ENCODE measurements at places on chromosomes 5 and 9.

DNA sequence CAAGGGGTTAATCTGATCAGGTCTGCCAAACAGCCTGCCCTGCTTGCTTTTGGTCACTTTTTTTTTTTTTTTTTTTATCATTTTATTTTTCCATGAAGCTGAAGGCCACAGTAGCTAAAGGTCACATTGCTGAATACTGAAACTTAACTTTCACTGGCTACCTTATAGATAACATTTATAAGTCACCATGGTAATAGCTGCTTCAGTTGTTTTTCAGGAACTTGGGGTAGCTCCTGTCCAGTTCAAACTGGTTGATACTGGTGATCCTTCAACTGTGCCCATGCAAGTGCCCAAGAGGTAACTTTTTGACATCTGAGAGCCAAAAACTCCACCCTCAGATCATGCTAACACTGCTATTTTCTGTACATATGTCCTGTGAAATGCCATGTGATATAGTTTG, 68.3 kb upstream of the RGS7BP start:
- no peak for DNase-seq

DNA sequence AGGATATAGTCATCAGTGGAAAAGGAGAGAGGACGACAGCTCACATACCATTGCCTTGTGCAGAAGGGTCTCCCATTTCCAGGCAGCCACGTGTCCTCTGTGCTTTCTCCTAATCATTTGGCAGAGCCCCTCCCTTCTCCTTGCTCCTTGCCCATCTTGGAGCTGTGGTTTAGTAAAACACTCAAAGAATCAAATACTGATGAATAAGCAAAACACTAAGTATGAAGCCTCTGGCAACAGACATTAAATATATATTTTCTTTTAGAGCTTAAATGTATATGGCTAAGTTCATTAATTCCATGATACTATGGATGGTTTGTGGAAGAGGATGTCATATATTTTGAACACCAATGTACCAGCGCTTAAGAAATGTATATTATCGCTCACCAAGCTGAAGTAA, 278.5 kb downstream of the SAXO1 start:
- no peak for DNase-seq

DNA sequence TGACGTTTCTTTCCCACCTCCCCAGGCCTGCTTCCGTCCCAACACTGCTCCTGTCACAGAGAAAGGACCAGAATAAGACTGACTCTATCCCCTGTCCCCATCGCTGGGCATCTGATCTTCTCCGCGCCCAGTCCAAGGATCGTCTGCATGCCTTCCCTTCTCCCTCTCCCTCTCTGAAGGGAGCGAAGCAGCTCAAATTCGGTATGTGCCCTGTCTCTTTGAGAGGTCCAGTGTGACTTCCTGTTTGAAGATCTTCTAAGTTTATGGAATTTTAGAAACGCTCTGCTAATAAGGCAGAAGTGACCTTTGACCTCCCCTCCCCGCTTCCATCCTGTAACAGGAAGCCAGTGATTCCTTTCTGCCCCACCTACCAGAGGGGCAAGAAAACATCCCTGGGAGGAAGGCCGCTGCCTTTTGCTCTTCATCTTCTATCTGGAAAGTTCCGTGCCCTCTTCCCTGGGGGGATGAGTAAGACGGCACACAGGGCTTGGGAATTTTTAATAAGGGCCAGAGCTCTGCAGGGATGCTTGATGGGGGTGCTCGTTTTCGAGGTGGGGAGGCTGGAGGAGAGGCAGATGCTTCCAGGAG, 40.7 kb upstream of the RNU6ATAC start:
- no peak for DNase-seq

DNA sequence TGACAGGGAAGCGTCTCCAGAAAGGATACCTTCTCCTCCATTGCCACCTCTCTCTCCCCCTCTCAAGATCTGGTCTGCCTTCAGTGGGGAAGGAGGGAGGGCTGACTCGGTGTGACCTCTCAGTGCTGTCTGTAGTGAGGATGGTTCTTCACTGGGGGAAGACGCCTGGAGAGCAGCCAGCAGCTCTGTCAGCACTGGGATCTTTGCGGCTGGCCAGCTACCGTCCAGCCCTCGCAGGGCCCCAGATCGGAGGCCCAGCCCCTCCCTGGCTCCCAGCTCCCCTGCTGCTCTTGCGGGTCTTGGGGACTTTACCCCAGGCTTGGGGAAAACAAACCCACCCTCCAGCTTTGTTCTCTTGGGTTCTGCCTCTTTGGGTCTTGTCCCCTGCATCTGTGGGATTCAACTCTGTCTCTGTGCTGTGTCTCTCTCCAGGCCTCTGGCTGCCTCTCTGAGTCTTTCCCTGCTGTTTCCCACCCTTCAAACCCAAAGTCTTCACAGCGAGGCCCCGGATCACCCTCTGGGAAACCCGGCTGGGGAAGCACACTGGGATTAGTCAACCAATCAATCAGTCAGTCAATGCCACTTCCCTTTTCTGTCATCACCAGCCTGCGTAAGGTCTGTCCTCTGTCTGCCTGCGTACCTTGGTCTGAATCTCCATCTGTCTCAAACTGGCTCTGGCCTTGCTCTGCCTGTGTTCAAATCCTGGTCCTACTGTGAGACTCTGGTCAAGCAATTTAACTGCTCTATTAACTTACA, 23.0 kb downstream of the FGF18 start:
- DNase-seq, result no peak

DNA sequence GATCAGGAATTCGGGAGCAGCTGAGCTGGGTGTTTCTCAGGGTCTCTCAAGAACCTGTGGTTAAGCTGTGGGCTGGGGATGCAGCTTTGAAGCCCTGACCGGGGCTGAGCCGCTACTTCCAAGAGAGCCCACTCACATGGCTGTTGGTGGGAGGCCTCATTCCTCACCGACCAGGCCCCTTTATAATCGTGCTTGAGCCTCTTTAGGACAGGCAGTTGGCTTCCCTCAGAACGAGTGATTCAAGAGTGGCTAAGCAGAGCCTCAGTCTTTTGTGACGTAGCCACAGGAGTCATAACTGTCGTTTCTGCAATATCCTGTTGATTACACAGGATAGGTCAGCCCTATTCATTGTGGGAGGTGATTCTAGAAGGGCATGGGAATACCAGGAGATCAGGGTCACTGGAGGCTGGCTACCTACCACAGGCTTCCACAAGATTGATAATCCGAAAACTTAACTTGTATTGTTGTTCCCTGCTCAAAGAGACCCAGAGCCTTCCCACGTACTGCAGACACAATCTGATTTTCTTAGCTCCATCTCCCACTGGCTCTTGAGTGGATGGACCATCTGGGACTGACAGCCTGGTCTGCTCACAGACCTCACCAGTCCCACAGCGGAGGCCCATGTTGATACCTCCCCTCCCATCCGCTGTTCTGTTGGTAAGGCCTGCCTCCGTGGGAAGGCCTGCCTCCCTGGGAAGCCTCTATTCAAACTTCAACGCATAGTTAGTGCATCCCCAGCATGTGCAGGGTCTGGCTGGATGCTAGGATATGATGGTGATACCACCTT, 3.0 kb upstream of the ERGIC1 start:
- no peak for DNase-seq

GRCh38 chr9:117084221-117084620, 330.6 kb downstream of the ASTN2 start:
- DNase-seq, result no peak

- no peak for DNase-seq
These were observed 1.1 kb upstream of the CSF2 start for GRCh38 chr5:132072528-132072927.

- no peak for DNase-seq
These were observed 817 bp downstream of the GAPVD1 start for GRCh38 chr9:125262294-125262991.

DNA sequence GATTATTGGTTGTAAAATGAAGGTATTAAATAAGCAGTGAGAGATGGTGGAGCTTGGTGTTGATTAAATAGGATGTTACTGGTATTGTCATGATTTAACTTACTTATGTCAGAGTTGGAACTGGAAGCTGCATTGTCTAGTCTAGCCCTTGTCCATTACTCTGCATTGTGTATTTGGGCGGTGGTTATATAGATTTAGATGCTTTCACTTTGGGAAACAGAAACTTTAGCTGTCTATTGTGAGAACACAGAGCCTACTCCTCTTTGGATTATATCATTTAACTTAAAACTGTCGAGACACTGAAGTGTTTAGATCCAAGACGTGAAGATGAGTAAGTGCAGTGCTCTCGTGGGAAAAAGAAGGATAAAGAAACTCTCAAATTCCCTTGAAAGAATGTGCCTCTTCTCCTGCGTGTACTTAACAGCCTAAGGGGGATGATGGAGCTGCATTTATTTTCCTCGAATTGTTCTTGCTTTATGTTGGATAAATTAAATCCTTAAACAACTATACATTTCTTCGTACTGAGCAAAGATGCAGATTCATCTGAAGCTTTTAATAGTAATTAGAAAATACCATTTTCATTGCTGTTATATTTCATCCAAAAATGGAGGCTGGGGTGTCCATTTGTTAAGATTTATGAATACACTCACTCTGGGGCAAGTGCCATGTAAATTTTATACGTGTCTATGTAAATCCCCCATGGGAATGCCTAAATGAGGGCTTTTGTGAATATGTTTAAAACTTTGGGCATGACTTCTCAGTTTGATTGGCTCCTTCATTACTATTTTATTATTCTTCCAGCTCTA, 21.6 kb downstream of the FBXL7 start:
- DNase-seq, result no peak

DNA sequence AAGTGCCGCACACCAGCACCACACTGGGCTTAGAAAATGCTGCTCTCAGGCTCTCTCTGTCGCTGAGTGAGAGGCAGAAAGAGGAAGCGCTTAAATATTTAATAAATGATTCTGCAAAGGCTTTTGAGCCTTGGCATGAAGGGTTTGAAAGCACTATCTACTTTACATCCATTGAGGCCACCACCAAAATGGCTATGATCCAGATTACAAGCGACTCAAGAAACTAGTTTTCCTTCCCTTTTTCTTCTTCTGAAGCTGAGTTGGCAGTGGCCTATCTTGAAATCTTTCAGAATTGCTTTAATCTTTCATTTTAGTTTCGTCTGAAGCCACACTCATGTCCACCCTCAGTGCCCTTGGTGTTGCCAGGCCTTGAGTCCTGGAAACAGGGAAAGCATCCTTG, 59.5 kb downstream of the EBF1 start:
- DNase-seq, result no peak
